Epithelial cell of alveolus of lung (primary cell): ENCODE measurements at places on chromosomes 2 and 18. TPM values are rescaled to one million over a fixed set of nuclear protein-coding genes. Genes with fewer than 3 reads are reported as not detected.

Gene TRIM54
- total RNA-seq = 0.24 TPM in 1 of 2 replicates, not detected in the other

Gene TBR1
- total RNA-seq = under 0.01 and 0.32 TPM in 2 replicates

Gene TUBA4A
- 15.6 and 16.3 TPM in 2 replicates for total RNA-seq

Gene STARD6
- total RNA-seq = not detected in 2 replicates

Gene PSD4
- 8.3 and 14.8 TPM in 2 replicates for total RNA-seq
